ENCODE measurements at places on chromosomes 12 and 14.
A peak's percentile ranks its signal among the peaks of the same experiment; 100 is the strongest.

DNA sequence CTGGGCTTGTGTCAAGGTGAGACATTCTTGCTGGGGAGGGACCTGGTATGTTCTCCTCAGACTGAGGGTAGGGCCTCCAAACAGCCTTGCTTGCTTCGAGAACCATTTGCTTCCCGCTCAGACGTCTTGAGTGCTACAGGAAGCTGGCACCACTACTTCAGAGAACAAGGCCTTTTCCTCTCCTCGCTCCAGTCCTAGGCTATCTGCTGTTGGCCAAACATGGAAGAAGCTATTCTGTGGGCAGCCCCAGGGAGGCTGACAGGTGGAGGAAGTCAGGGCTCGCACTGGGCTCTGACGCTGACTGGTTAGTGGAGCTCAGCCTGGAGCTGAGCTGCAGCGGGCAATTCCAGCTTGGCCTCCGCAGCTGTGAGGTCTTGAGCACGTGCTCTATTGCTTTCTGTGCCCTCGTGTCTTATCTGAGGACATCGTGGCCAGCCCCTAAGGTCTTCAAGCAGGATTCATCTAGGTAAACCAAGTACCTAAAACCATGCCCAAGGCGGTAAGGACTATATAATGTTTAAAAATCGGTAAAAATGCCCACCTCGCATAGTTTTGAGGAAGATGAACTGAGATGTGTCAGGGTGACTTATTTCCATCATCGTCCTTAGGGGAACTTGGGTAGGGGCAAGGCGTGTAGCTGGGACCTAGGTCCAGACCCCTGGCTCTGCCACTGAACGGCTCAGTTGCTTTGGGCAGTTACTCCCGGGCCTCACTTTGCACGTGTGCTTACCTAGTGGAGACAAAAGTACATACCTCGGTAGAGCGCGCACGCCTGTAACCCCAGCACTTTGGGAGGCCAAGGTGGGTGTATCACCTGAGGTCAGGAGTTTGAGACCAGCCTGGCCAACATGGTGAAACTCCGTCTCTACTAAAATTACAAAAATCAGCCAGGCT lies 4.3 kb downstream of the GAPDH start:
- no peak for ATAC-seq

GRCh38 chr12:82329508-82329907 lies 28.7 kb downstream of the CCDC59 start:
- ATAC-seq = no peak

DNA sequence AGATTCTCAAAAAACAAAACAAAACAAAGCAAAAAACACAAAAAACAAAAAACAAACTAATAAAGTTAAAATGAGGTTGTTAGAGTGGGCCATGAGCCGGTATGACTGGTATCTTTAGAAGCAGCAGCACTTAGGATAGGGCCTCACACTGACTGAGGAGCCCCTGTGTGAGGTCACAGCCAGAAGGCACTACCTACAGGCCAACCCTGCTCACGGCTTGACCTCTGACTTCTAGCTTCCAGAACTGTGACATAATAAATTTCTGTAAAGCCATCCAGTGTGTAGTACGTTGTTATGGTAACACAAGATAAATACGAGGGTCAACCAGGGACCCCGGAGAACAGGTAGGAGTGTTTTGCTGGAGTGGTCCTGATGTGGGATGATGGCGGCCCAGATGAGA lies 629.6 kb downstream of the VRK1 start:
- no peak for ATAC-seq

- no peak for ATAC-seq
Measured at GRCh38 chr14:30283822-30284446, 275.0 kb upstream of the G2E3 start.

DNA sequence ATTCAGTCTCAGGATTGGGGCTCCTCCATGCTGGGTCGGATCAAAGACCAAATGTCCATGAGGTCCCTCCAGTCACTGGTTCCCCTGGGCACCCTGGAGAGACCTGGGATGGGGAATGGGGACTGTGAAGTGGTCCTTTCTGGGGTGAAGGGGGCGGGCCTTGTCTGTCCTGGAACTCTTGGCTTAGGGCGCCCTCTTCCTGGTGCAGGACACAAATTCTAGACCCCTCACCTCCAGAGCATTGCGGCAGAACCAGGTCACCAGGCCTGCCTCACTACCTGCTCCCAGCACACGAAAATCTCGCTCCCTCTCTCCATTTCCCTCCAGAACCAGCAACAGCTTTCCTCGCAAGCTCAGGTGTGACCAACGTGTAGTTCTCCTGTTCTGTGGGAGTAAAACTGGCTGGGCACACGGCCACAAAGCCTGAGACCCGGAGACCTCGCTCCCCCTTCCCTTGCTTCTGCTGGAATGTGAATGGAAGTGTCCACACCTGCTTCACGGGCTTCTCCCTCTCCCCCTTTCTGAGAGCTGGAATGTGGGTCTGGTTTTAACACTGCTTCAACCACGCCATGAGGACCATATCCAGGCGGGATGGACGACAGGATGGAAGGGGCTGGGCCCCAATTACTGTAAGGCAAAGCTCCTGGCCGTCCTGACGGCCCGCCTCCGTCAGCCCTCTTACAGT lies 112.7 kb downstream of the SCARB1 start:
- no peak for ATAC-seq

GRCh38 chr14:37813732-37814131 lies 218.3 kb downstream of the TTC6 start:
- ATAC-seq = no peak

GRCh38 chr12:3191450-3191849 lies 114.3 kb downstream of the TSPAN9 start:
- no peak for ATAC-seq

GRCh38 chr14:49923881-49924280 lies 31.0 kb downstream of the ARF6 start:
- no peak for ATAC-seq

DNA sequence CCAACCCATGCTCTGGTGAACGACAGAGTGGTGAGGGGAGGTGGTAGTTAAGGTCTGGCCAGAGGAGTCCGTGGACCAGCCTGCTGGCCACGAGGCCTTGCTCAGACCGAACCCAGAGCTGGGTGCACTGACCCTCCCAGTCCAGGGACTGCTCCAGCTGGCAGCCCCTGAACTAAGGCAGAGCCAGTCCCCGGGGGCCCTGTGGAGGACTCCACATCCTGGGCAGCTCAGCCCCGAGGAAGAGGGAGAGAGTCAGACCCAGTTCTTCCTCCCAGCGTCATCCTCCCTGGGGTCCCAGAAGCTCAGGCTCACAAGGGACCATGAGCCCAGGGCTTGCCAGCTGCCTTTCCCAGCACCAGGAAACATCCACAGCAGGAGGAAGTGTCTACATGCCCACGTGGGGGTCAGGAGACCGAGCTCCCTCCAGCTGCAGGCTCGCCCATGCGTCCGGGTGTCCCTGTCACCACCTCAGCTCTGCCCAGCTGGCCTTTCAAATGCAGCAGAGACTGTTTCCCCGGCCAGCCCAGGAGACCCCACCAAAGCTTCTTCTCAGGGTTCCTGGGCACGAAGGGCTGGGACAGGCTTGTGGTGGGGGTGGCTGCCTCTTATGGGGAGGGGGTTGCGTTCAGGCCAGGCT lies 194.4 kb downstream of the KIF26A start:
- ATAC-seq = no peak

DNA sequence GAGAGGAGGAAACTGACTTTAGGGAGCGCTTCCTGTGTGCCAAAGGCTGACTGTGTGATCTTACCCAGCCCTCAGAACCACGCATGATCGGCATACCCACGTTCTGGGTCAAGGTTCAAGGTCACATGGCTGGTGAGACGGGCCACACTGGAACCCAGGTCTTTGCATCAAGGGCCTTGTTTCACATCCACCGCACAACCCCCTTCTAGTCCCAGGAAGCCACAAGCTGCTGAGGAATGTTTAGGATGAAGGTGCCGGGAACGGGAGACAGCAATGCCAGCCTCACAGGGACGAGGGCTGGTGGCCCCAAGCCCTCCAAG lies 50.7 kb downstream of the TESC start:
- no peak for ATAC-seq

DNA sequence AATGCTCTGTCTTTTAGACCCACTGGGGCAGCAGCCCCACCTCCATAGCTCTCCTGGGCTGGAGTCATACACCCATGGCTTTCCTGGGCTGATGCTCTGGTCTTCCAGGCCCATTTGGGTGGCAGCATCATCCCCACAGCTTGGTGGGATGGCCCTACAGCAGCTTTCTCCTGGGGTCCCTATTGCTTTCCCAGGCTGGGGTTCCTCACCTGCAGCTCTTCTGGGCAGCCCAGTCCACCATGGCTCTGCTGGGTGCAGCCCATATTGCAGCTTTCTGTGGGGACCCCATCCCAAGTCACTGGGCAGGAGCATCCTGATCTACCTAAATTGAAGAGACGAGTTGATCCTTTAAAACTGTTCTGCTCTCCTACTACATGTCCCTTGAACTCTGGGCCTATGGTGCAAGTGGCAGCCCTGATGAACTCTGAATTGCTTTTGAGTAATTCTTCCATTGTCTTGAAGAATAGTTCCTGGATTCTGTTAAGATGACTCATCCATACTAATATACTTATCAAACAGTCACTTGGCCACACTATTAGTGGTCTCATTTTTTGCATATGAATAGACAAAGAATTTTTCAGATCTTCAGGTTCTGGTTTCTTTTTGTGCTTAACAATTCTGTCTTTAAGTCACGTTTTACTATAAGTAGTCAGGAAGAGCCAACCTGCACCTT lies 390.1 kb downstream of the DPF3 start:
- no peak for ATAC-seq

- ATAC-seq = no peak
Measured at GRCh38 chr12:7601406-7601805, 64.3 kb downstream of the APOBEC1 start.

DNA sequence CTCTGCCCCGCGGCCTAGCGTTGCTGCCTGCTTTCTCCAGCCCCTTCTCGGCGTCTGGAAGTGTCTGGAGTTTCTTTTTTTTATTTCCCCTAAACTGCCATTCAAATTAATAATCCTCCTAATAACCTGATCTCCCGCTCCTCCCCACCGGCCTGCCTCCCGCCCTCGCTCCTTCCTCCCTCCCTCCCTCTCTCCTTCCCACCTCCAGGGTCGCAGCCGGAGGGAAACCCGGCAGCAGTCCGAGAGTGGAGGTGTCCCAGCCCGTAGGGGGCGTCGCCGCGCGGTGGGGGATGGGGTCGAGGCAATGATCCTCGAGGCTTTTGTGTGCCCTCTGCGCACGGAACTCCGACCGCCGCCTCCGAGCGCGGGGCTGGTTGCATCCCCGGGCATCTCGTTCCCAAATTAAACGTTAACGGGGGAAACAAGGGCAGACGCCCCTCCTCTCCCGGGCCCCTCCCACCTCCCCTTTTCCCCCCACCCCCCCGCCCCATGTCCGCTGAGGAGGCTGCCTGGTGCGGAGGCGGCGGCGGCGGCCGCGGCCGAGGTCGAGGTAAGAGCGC lies 1.0 kb upstream of the SOCS2 start:
- ATAC-seq = peak; percentile 4

DNA sequence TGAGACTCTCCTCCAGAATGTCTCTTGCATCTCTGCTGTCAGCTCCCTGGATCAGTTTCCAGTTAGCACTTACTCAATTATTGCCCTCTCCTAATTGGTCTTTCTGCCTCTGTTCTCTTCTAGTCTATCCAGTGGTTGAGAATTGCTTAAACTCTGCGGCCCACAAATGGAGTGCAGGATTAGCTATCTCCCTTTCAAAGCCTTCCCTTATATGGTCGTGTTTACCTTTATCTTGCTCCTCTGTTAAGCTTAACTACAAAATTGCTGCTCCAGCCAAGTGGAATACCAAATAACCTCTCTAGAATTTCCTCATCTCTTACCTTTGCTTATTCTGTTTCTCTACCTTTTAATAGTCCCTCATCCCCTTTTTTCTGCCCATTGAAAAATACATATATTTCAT lies 132.7 kb downstream of the NRXN3 start:
- no peak for ATAC-seq

DNA sequence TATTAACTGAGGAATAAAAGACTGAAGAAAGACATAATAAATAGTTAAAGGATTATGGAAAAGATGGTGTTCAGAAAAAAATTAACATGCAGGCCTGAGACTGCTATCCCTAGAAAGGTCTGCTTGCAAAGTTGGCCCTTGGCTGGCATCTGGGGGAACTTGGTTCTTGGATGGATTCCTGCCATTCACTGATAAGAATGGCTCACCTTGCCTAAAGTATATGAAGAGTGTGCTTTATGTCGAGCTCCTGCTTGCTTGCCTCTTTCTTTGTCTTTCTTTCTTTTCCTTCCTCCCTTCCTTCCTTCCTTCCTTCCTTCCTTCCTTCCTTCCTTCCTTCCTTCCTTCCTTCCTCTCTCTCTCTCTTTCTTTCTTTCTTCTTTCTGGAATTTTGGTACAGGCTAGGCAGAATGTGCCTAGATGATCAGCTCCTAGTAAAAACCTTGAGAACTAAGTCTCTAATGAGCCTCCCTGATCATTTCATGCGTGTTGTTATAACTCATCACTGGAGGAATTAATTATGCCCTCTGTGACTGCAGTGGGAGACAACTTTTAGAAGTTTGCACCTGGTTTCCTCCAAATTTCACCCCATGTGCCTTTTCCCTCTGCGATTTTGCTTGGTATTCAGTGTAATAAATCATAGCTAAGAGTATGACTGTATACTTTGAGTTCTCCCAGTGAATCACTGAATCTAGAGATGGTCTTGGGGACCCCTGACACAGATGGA lies 44.7 kb downstream of the IFT81 start:
- no peak for ATAC-seq

- peak; percentile 71 for ATAC-seq
Measured at GRCh38 chr14:23009939-23010726, at the start of gene C14orf93. C14orf93 (minus strand) TSS chr14:23010143; CDS start chr14:22999023, 11,120 bp downstream.

- ATAC-seq = no peak
Measured at GRCh38 chr12:125083072-125083471, 17.8 kb downstream of the AACS start.

DNA sequence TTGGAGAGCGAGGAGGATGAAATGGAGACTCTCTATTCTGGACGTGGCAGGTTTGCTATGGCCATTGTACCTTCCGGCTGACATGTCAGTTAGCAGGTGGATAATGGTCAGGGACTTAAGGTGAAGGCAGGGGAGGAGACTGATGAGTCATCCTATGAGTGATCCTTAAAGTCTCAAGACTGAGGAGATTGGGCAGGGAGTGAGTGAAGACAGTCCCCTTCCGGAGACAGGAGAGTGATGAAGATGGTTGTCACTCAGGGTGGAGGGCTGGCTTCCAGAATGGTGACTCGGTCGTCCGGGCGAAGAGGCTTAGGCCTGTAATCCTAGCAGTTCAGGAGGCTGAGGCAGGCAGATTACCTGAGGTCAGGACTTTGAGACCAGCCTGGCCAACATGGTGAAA lies 49.8 kb upstream of the CCDC63 start:
- no peak for ATAC-seq

DNA sequence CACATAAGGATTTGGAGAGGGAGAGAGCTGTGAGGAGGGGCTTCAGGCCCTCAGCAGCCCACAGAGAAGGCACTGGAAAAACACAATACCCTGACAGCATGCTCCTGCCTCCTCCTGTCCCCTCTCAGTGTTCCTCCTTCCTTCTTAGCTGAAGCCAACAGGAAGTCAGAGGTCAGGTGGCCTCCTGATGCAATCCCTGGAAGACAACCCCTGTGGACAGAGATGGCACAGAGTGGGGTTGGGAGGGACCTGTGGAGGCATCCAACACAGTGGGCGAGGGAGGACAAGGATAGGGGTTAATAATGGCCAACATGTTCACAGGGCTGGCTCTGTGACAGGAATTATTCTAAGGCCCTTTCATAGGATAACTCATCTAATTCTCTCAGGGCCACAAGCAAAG lies 15.4 kb upstream of the IFI27L2 start:
- no peak for ATAC-seq

- ATAC-seq = no peak
Measured at GRCh38 chr14:51607711-51608110, 44.0 kb upstream of the FRMD6 start.

- ATAC-seq = peak; percentile 27
Measured at GRCh38 chr12:103901518-103902173, 28.6 kb upstream of the HSP90B1 start.

Data from stimulated activated memory B cell treated with anti-CD40 and anti-IgM and Interleukin-4, amounts not matched to agents 10 μg/mL and 1 μg/mL and 100 μg/mL, for 72 hours (primary cell).